KBM-7 (cell line): ENCODE measurements at places on chromosomes 7 and 10.

DNA sequence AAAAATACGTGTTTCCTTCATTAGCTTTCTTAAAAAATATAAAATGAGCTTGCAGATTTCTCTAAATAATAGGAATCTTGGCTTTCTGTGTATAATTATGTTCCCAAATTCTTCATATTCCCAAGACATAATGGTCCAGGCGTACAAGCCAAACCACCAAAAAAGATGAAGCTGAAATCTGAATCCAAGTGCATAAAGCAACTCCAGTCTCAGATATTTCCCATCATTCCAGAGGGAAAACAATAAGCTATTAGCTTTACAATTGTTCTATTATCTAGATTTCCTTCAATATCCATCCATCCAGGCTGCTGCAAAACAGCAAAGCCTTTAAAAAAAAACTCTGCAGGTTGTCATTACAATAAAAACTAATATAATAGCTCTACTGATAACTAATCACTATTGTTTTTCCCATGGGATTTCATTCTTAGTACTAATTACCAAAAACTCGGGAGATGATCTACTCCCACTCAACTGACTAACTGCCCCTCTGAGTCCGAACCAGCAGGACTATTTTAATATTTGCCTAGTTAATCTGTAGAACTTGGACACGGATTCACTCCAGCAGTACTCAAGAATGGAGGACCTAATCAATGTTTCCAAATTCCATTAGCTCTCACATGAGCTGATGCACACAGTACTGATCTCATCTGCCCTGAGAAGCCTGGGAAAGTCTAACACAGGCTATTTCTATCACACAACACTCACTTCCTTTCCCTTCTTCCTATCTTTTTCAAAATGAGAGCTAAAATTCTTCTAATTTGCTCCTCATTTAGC is 108.9 kb upstream of the ASAH2 start:
- DNase-seq = no peak

- DNase-seq = no peak
Observed at GRCh38 chr7:101488826-101489572, 126.3 kb downstream of the COL26A1 start.

GRCh38 chr7:136050462-136050847 is 73.3 kb upstream of the MTPN start:
- DNase-seq = no peak

DNA sequence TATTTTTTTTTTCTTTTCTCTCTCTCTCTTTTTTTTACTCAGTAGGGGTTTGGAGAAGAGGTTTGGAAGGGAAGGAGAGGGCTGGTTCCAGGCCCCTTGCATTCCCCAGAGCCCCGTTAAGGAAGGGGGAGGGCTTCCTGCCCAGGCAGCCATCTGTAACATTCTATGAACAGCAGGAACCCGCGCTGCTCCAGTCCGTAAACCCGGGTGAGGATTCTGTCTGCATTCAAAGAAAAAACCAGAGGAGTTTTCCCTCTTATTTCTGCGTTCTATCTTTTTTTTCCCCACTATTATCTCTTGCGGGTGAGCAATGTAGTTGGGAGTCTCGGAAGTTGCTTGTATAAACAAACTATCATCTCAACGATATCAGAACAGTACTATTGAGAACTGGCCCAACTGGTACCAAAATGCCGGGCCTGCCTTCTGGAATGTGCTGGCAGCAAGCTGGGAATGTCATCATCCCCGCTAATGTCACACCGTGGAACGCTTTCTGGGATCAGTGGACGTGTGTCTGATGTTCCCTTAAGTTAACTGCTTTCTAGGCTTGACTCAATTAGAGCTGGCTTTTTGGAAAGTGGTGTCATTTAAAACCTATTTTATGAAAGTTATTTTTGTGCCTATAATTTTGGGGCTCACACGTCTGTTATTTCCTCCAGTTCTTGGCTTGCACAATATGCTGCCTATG is 153.1 kb upstream of the MEOX2 start:
- peak; percentile 83 for DNase-seq

DNA sequence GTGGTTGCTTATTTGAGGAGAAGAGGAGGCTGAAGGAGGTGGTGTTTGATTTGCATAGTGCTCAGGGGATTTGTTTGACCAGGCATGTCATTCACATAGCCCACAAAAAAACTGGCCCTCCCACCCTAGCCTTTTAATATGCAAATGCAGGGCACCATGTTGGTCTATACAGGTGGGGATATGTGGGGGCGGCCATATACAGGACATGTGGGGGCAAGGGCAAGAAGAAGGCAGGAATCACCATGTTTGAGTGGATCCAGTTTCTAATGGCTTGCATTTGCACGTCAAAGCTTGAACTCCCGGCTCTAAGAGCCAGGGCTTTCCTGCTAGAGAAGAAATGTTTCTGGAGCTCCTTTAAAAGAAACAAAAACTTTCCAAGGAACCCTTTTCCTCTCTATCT is 541.0 kb downstream of the ZWINT start:
- DNase-seq = no peak

DNA sequence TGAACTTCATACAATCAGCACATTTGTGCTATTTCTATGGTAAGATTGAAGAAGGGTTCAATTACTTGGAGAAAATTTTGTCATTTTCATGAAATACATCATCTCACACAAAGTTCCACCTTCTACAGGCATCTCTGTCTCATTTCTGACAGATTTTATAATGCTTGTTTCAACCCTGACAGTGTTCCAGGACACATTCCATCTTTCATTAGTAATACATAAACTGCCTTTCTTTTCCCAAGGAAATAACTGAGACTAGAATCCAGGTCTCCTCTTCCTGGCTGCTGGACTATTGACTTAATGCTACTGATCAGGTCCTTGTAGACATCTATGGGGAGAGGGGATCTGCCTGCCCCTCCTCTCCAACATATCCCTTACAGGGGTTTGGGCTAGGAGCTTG is 70.1 kb upstream of the PLPP4 start:
- no peak for DNase-seq

GRCh38 chr10:125054669-125055268 is 105.6 kb downstream of the CTBP2 start:
- DNase-seq = no peak

- DNase-seq = peak; percentile 30
Observed at GRCh38 chr7:6430271-6430940, 17.3 kb downstream of the DAGLB start.

DNA sequence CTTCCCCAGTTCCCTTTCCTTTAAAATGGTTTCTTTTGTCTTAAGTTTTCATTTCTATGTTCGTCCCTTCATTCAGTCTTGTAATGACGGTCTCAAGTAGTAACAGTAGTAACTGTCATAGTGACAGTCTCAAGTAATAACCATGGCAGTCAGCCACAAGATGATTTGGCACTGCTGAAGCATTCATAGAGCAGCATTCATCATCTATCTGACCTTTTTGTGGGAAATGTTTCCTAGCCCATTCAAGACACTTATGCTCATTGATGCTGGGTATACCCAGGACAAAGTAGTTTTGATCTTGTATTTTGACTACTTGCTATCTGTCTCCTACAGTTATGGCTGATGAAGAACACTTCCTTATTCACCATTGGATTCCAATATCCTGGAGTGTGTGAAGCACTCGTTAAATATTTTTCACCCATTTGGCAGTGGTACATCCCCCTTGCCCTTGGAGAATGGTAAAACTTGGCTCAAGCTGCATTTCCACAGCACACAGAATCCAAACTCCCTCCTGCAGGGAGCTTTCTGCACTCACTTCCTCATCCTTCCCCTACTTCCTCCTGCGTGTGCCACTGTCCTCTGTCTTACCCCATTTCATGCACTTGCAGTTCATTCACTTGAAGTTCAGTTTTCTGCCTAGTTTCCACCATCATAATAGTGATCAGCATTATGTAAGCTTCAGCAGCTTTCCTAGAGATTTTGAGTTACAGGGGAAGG is 19.0 kb downstream of the GIMAP4 start:
- peak; percentile 63 for DNase-seq

- DNase-seq = no peak
Observed at GRCh38 chr10:13961097-13961496, 369.6 kb downstream of the FRMD4A start.

DNA sequence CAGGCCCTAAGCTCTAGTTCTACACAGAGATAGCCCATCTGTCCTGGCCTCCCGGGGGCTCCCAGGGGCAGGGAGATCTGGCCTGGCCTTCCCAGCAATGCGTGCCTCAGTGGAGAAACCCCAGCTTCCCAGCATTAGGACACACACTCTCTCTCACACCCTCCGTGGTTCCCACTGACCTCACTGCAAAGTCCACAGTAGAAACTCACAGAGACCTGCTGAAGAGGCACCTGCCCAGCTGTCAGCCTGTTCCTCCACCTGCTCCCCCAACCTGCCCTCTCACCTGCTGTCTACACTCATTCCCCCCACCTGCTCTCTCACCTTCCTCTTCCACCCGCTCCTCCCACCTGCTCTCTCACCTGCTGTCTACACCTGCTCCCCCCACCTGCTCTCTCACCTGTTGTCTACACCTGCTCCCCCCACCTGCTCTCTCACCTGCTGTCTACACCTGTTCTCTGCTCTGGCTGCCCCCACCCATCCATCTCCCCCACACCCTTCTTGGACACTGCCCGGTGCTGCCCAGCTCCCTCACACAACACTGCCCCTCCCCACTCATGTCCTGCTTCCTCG is 21.1 kb upstream of the PFKP start:
- no peak for DNase-seq

GRCh38 chr10:101839416-101840063 is 4.1 kb downstream of the KCNIP2 start:
- DNase-seq = no peak

- no peak for DNase-seq
Observed at GRCh38 chr7:116547347-116547746, 22.5 kb downstream of the CAV1 start.

GRCh38 chr7:30366606-30367005 is 82.2 kb downstream of the ZNRF2 start:
- DNase-seq = no peak

- DNase-seq = no peak
Observed at GRCh38 chr10:25178411-25178810, 3.6 kb downstream of the GPR158 start.

DNA sequence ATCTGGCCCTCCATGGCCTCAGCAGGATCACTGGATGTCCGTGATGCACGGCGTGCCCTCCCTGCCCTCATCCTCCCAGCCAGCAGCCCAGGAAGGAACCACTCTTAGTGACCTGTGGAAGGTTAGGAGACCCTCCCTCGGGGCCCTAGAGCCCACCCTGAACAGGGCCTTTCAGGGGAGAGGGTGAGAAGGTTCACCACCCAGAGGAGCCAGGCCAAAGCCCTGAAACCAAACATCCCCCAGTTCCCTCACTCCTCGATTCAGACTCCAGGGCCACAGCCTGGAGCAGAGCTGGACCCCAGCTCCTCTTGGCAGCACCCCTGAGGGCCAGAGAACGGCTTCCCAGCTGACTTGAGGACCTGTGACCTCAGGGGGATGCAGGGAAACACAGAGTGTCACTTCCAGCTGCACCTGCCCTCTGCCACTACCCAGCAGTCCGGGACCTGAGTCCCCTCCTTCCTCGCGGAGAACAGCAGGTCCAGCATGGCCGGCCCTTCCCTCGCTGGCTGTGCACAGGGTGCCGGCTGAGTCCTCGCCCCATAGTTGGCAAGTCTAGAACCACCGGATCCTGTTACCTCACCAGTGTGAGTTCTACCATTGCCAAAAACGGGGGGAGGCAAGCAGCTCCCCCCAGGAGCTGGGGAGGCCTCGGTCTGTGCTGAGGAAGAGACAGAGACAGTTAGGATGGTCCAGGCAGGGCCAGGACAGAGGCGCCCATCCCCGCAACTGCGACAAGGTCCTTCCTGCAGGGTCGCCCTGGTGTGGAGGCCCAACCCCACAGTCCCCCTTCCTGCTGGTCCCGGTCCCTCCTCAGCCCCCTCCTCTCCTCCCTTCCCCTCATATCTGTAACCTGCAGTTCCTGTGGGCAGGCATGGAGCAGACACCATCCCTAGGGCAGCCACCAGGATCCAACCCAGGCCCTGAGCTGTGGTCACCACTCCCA is 158.6 kb downstream of the NRF1 start:
- no peak for DNase-seq

DNA sequence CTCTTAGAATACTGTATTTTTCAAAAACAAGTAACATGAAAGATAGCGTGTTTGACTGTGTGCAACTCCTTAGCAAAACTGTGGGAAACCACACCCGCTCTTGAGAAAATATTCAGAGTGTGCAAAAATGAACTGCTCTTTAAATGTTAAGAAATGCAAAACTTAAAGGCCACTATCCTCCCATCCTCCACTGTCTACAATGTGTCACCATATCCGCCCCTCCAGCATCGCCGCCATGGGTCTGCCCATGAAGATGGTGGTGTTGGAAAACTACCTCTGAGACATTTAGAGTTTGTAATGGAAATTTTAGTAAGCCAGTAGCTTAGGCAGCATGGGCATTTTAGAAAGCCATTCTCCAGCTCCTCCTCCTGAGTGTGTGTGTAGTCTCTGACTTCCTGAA is 20.1 kb upstream of the NMT2 start:
- no peak for DNase-seq

- DNase-seq = no peak
Observed at GRCh38 chr10:68125772-68126171, 16.5 kb downstream of the MYPN start.

GRCh38 chr10:122112021-122112616 is 123.2 kb downstream of the TACC2 start:
- DNase-seq = no peak

DNA sequence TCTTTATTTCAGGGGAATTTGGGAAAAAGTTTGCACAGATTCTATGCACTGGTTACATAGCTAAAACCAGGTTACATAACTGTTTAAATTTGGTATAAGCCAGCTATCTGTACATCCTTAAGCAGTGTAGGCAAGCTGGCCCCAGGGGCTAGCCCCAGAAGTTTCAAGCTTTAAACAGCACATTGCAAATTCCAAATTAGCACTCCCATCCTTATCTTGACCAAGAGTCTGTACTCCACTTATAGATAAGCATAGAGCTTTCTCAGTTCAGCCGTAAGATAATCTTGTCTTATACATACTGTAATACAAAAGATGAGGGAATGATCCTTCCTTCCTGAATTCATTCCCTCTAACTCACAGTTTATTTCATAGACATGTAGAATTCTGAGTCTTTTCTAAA is 109.3 kb downstream of the SPAG6 start:
- no peak for DNase-seq

DNA sequence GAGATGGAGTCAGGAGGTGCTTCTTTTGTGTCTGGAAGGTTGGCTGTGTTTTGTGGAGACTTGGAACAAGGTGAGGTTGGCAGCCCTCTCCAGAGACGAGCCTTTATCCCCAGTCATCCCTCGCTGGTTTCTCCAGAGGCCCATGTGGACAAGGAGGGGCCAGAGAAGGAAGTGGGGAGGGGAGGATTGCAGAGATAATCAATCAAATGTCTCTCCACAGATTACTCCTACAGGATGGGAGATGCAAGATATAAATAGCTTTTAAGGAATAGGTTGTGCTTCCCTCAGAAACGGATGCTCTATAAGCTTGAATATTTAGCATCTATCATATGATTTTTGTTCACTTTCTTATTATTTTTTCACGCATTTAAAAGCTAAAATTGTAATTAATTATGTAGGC is 70.4 kb upstream of the VWDE start:
- DNase-seq = no peak

GRCh38 chr7:86790383-86790782 is 146.7 kb downstream of the GRM3 start:
- no peak for DNase-seq

DNA sequence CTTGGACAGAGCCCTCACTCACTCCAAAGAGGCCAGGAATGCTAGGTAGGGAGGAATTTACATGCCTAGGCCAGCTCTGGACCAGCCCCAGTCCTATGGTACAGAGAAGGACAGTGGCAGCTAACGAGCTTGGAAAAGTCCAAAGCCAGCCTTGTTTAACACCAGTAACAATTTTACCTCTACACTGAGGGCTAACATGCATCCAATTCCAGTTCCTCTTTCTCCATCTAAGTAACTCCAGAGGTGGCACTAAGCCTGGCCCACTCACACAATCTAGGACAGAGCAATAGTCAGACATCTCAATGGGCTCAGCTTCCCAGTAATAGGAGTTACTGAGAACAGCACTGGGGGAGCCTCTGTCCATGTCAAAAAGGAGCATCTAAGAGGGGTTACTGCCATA is 5.7 kb upstream of the LCOR start:
- DNase-seq = peak; percentile 23
